Left renal cortex interstitium (tissue), 4 donors: ENCODE measurements at places on chromosomes 5 and 9.

DNA sequence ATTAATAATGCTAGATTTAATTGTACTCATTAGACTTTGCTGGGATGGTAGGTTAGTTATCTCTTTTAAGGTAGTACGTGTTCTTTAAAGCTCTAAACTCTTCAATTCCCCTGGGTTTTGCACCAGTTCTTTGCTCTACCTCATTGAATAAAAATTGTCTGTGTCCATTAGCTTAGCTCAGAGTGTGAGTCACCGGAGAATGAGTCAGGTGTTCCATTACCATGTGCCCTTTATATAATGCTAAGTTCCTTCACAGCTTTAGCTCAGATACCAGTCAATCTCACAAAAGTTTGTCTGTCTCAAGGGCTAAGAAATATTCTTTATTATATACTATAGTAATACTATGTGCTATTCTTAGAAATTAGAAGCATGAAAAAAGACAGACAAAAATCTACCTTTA lies 339.4 kb downstream of the PRELID2 start:
- no peak for DNase-seq

DNA sequence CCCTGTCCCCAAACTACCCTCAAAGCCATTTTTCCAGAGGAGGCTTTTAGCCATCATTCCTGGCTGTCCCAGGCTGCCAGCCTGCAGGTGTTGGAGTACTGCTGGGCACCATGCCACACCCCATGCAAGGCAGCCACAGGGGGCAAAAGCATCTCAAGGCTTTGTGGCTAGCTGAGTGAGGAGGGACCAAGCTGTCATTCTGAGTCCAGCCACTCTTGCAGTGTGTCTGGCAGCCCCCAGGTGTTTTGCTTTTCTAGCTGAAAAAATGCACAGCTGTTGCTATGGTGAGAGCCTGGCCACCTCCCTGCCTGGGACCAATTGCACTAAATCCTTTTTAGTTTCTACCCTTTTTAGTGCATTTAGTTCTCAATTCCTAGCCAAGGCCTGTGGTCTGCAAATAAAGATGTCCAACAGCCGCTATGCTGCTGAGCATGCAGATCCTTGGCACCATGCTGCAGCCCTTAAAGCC lies 50.4 kb upstream of the PTGS1 start:
- DNase-seq = no peak

DNA sequence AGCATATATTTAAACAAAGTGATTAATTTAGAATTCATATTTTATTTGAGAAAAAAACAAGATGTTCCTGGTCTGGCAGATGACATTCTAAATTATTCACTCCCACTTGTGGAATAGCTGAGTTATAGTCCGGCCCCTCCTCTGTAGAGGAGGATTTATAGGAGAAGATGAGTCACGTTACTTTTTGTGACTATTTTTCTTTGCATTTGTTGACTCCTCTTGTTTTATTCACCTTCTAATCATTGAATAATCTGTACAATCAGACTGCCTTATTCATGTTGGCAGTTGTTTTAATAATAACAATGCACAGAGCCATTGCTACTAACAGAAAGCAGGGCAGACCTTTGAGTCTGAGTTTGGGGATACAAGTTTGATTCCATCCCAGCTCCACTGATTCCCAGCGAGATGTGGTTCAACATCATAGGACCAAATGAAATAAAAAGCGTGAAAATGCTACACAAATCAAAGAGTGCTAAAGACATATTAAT lies 23.2 kb downstream of the DOCK8 start:
- DNase-seq = no peak

- DNase-seq = no peak
These were observed 60.7 kb downstream of the SLC1A1 start for GRCh38 chr9:4550777-4551484.

- no peak for DNase-seq
These were observed 585.0 kb downstream of the TAF11L14 start for GRCh38 chr5:18219241-18219640.

DNA sequence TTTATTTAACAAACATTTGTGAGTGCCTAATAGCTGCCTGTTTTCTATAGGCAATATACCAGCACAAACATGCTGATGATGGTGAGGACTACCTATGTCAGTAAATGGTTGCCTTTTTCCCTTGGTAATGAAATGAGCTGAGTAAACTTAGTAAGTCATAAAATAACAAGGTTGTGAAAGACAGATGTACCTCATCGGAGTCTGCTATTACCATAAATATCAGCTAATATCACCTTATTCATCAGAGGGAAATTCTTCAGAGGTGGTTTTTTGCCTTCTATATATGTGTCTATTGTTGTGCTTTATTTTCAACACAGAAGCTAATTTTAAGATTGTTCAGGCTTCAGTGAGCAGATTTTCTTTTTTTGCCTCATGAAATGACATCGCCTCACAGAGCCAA lies 1040.5 kb downstream of the DTWD2 start:
- no peak for DNase-seq

DNA sequence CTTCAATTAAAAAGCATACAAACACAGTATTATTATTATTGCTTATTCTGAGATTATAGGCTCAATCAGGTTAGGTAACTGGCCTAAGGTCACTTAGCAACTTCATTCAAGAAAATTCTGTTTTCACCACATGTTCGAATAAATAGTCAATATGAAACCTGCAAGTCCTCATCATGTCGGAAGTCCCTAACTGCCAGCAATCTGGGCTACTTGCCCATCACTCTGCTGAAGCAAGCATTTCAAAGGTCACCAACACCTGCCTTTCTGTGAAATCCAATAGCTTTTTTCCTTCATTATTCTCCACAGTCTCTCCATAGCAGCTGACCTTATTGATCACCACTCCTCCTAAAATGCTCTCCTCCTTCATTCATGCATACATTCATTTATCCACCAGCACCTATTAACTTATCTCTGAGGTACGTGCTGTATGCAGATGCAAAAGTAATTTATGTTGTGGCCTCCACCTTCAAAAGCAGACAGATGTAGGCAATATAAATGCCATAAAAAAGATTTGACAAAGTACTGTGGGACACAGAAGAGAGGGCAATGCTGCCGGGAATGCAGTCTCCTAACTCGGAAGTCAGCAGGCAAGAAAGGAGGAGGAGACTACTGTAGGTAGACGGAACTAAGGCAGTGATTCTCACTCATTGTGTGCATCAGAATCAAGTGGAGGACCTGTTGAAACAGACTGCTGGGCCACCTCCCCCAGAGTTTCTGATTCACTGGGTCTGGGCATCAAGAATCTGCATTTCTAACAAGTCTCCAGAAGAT lies 310.9 kb downstream of the BNC2 start:
- DNase-seq = no peak

DNA sequence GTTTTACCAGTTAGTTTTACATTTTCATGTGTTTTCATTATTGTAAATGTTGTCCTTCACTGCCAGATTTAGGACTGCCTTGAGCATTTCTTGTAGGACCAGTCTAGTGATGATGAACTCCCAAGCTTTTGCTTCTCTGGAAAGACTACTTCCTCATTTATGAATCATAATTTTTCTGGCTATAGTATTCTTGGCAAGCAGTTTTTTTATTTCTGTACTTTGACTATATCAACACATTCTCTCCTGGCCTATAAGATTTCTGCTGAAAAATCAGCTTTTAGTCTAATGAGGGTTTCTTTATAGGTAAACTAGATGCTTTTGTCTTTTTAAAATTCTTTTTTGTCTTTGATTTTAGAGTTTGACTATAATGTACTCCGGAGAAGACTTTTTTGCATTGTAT lies 256.8 kb upstream of the GRAMD2B start:
- DNase-seq = no peak

- DNase-seq = no peak
These were observed 30.0 kb downstream of the ARHGEF37 start for GRCh38 chr5:149611326-149611725.

DNA sequence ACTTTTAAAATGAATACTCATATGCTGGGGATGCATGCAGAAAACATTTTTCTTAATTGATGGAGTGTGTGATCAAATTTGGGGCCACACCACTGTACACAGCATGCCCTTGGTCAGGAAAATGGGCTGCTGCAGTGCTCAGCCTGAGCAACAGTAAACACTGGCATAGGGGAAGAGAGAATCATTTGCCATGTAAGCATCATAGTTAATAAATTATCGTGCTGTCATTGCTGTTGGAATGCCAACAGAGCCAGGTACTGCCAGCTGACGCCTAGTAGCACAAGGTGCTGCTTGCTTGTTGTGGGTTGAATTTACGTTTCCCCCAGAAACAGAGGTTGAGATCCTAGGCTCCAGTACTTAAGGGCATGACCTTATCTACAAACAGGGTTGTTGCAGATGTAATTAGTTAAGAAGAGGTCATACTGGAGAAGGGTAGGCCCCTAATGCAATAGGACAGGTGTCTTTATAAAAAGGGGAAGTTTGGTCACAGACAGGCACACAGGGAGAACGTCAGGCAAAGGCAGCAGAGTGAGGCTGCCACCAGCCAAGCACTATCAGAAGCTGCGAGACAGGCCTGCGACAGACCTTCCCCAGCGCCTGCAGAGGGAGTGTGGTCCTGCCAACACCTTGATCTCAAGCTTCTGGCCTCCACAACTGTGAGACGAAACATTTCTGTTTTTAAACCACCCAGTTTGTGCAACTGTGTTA lies 25.3 kb downstream of the DAP start:
- no peak for DNase-seq

GRCh38 chr9:36818965-36819870 lies 214.8 kb downstream of the PAX5 start:
- peak; percentile 50 for DNase-seq

GRCh38 chr5:77066184-77066583 lies 20.9 kb downstream of the ZBED3 start:
- no peak for DNase-seq

DNA sequence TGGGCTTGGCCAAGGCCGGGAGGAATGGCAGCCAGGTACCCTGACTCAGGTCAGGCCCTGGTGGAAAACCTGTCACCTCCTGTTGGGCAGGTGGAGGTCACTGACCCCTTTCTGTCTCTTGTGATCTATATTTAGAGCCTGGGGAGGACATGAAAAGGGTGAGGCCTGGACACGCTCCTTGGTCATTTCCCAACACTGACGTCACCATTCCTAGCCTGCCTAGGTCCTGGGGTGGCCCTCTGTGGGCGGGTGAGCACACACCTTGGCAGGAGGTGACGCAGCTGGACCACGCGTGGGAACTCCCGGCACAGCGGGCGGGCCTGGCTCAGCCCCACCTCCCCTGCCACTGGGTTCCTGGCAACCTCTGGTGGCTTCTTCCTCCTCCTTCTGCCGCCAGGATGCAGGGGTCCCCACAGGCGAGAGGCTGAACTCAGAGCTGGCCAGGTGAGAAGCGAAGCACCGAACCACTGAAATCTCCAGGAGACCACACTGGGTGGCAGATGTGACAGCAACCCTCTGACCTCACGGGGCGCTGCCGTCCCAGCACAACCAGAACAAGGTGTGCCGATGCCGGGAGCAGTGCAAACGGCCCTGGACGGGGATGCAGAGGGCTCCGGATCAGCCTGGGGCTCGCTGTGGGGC lies 6.4 kb upstream of the RALGDS start:
- no peak for DNase-seq

- no peak for DNase-seq
These were observed 293.5 kb downstream of the HINT1 start for GRCh38 chr5:130871346-130872086.

GRCh38 chr5:34550247-34550646 lies 105.9 kb upstream of the RAI14 start:
- DNase-seq = no peak

DNA sequence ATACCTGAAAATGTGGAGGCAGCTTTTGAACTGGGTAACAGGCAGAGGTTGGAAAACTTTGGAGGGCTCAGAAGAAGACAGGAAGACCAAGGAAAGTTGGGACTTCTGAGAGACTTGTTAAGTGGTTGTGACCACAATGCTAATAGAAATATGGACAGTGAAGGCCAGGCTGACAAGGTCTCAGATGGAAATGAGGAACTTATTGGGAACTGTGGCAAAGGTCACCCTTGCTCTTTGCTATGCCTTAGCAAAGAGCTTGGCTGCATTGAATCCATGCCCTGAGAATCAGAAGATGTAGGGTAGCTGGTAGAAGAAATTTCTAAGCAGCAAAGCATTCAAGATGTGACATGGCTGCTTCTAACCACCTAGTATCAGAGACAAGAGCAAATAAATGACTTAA lies 244.4 kb upstream of the ADRA1B start:
- DNase-seq = no peak

- DNase-seq = no peak
These were observed 36.7 kb upstream of the HMHB1 start for GRCh38 chr5:143775258-143775657.

- no peak for DNase-seq
These were observed 28.8 kb upstream of the SCAMP1 start for GRCh38 chr5:78331523-78332080.

GRCh38 chr9:126389992-126390391 lies 63.4 kb downstream of the MVB12B start:
- no peak for DNase-seq

DNA sequence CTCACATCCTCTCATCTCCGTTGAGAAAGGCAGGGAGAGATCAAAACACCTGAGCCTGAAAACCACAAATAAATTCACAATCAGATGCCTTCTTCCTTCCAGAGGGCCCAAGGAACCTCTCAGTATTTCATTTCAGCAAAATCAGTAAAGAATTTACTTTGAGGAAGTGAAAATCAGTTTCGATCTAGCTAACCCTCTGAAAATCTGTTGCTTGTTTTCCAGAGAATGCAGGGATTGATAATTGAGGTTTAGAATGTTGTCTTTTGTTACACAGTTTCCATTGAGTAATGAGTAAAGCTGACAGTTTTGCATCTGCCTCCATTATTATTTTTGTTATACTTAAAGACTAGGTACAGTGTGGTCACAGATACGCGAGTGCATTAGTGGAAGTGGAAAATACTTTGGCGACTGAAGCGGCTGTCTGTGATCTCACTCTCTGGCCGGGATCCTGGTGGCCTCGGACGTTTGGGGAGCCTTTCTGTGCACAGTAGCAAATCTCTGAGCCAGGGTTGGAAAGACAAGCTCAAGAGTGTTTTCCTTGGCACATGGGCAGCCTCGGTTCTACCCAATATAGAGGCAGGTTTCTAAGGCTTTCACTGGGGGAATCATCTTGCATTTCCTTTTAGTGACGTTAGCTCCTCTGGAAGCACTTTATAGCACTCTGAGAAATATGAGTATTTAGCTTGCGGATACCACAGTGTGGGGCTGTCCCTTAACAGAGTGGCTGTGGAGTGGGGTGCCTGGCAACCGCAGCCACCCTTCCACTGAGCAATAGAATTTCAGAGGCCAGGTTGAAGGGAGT lies 32.2 kb upstream of the ANGPTL2 start:
- DNase-seq = no peak

- DNase-seq = no peak
These were observed 116.4 kb downstream of the SCAMP1 start for GRCh38 chr5:78476795-78477194.

DNA sequence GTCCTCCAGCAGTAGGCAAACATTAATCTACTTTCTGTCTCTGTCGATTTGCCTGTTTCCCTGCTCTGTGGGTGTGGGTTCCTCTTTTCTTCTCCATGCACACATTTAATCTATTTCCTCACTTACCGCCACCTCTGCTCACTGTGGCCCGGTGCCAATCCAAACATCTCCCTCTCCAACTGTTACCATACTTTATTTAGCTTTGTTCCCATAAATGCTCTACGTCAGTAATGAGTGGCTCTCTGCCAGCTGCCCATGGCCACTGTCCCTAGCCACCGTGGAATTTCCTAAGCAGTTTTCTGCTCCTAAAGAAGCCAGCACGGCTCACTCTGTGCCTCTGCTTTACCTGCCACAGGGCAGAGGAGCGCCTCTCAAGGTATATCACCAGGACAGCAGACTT lies 19.5 kb upstream of the GOLPH3 start:
- DNase-seq = no peak
